Activated CD4-positive, alpha-beta T cell treated with anti-CD3 and anti-CD28 coated beads, Interleukin-2, amount 10 ng/mL, durations not matched to agents 7 days and 5 days (primary cell): ENCODE measurements at places on chromosomes 6 and 20.

DNA sequence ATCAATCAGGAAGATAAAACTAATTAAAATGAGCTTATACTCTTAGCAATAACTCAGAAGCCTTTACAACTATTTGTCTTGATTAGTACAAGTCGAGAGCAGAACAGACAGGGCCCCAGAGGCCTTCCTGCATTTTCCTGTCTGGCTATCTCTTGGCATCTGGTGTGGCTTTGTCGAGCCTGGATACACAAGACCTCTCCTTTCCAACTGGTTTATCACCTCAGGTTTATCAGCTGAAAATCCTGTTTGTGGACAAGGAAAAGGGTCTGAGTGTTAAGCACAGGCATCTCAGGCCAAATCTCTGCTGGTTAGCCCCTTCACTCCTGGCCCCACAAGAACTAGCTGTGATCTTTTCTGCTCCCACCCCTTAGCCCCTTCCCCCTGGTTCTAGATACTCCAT lies 32.6 kb downstream of the BAK1 start:
- DNase-seq: no peak

DNA sequence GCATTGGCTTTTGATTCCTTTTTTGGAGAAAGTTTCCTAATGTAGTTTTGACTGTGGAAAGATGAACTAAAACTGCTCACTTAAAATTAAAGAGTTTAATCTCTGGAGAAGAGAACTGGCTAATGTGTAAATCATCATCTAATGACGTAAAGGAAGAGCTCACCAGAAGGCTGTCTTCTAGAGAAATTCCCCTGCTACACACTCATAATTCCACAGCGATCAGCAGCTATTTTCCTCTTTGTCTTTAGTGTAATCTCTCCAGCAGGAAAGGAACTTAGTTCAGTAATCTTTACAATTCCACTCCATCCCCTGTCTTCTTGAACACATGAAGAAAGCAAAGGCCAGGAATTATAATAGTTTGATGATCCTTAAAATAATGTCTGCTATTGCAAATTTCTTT lies 15.8 kb downstream of the SPTLC3 start:
- no peak for DNase-seq

DNA sequence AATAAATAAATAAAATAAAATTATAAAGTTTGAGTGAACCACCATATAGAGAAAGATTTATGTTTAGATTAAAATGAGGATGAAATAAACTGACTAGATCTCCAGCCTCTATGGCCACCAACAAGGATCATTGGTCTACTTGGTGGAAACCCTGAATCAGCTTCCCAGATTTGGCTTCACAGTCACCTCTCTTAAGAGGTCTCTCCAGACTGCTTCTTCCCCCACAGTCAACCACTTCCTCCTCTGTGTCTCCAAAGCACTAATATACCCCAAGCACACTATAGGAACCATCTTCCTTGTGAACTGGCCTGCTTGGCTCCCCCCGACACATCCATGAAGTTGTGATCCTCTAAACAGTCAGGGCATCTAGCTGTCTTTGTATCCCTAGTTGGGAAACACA lies 529.6 kb upstream of the RNF217 start:
- no peak for DNase-seq

DNA sequence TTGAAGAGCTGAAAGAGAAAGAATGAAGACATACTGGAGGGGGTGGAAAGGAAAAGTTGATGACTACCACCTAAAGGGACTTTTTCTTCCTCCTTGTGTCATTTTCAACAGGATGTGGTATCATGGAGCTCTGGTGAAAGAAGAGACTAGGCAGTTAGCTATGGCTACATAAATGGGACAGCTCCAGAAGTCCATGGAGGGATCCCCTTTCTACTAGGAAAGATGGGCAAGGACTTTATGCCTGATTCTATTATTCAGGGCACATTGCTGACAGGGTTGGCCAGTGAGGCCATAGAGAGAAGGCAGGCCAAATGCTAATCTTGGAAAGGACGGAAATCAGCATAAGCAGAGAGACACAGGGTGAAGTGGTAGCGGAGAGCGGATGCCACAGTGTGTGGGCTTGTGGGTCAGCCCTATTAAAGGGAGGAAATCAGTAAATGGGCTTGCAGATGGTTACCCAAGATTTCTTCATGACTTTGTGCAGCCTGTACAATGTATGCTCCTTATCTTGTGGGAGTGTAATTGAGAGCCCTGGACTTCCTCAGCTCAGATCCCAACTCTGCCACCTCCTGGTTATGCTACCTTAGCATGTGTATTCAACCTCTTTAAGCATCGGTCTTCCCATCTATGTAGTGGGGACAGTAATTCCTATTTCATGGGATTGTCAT lies 77.4 kb upstream of the TMEM170B start:
- no peak for DNase-seq

GRCh38 chr6:33248643-33248931 lies 23.1 kb downstream of the VPS52 start:
- DNase-seq: no peak

GRCh38 chr6:68059261-68059660 lies 575.8 kb upstream of the ADGRB3 start:
- no peak for DNase-seq

DNA sequence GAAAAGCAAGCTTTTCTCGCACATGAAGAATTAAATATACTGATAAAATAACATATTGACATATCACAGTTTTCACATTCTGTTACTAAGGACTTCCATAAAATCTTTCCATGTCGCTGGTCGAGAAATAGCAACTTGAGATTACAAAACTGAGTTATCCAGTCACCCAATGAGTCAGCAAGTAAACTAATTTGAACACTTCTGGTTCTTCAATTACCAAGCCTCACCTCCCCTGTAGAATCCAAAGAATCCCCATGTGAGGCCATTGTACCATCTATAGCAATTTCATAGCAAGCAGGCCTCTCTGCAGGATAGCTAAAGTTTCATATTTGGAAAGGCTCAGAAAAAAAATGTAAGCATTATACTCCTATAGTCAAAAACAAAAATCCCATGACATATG lies 87.3 kb downstream of the PKHD1 start:
- no peak for DNase-seq

- DNase-seq: peak; percentile 67
Observed at GRCh38 chr6:137536104-137536773, 42.0 kb upstream of the OLIG3 start.

DNA sequence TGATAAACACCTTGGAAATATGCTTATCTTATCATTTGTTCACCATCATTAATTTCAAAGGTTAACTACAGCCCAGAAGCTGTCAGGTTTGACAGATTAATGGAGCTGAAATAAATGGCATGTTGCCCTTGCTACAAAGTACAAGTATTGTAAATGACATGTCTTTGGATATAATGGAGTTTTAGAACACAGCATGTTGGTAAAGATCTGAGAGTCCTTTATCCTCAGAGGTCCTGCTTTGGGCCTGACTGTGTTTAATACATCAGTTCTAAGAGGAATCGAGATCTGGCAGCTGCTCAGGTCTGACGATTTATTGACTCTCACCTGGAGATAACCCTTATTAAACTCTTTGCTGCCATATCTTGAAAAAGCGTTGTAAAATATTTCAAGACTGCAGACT lies 222.7 kb upstream of the OPRM1 start:
- DNase-seq: no peak

DNA sequence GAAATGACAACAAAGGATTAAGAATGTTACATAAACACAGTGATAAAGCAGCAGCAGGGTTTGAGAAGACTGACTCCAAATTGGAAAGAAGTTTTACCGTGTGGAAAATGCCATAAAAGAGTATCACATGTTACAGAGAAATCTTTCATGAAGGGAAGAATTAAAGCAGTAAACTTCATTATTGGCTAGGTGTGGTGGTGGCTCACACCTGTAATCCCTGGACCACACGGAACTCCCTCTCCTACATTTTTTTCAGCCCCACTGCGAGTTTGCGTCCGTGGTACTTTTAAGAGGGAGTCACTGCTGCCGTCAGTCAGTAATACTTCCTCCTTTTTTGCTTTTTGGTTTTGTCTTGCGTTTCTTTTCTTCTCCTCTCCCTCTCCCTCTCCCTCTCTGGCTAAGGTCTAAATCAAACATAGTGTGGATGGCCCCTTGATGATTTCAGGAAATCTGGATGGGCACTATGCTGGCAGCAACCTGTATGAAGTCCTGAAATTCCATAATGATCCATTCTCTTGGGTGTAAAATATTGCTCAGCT lies 112.3 kb downstream of the MAN1A1 start:
- DNase-seq: no peak

- no peak for DNase-seq
Observed at GRCh38 chr6:14728396-14729024, 517.4 kb upstream of the JARID2 start.

DNA sequence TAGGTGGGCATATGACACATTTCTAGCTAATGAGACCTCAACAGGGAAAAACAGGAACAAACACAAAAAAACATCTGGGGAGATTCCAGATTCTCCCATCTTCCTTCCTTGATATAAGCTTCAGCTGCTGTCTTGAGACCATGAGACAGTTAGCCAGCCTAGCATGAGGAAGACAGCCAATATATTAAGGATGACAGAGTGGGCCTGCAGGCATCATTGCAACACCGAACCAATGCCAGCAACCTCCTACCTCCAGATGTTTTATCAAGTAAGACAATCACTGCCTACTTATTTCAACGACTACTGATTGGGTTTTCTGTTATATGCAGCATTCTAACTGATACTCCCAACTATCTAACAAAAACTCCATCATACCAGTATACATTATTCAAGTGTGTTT lies 119.0 kb downstream of the ISM1 start:
- no peak for DNase-seq

DNA sequence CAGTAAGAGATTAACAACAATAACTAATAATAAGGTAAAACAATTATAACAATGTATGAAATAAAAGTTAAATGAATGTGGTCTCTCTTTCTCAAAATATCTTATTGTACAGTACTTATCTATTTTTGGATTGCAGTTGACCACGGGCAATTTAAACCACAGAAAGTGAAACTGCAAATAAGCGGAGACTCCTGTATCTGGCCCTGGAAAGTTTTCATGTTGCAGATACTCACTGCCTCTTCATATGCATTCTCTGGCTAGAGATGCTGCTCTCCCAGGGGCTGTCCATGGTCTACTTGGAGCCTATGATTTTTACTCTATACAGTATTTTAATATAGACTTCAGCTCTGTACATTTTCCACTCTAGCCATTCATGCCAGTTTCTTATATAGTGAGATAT lies 230.8 kb downstream of the FUT9 start:
- DNase-seq: no peak

- DNase-seq: no peak
Observed at GRCh38 chr6:7878401-7878964, 32.1 kb downstream of the TXNDC5 start.

GRCh38 chr20:8399947-8400346 lies 267.9 kb downstream of the PLCB1 start:
- no peak for DNase-seq

GRCh38 chr6:111565326-111566221 lies 40.1 kb downstream of the TRAF3IP2 start:
- DNase-seq: peak; percentile 25

DNA sequence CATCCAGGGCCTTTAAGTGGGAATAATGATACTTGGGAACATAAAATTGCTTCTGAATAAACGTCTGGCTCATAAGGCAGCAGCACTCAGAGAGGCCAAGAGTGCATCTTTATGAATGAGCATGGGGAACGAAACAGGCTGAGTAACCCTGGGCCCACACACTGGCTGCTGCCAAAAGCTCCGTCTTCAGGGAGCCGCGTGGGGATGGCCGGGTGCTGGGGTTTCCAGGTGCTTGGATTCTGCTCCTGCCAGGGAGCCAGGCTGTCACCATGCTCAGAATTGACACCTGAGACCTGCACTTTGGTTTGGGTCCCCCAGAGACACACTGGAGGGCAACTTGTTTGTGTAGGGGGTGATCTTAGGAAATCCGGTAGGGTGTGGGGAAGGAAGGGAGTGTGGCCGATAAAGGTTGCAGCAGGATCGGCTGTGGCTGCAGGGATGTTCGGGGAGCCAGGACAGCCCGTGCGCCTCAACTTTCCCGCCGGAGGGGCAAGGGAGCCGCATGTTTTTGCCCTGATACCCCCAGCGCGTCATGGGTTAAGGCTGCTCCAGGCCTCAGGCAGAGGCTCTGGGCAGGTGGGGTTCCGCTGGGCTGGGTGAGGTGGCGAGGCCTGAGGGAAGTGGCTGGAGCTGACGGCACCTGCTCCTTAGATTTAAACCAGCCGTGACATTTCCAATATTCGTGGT lies 101.8 kb downstream of the YTHDF1 start:
- no peak for DNase-seq

DNA sequence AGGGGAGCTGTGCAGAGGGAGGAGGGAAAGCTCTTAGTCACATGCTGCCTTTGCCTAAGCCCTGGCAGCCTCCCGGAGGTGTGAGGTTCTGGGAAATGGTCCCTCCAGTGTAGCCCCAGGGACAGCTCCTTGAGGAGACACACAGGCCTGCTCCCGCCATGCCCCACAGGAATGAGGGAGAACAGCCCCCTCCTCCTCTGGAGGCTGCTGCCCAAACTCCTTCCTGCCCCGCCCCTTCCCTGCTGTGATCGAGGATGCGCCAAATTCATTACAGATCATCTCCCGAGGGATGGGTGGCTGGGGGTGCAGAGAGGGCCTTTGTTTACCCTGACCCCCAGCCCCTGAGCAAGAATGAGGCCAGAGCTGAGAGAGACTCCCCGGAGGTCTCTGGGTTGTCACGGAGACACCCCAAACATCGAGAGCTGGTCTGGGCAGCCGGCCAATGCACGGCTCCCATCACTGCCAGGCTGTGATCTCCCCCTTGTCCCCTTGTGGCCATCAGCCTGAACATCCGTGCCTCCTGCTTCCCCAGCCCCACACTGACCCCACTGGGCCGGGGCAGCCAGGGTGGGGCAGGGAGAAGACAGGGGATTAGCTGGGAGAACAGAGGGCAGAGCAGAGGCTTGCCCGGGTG lies 8.4 kb downstream of the CYP21A2 start:
- DNase-seq: no peak

DNA sequence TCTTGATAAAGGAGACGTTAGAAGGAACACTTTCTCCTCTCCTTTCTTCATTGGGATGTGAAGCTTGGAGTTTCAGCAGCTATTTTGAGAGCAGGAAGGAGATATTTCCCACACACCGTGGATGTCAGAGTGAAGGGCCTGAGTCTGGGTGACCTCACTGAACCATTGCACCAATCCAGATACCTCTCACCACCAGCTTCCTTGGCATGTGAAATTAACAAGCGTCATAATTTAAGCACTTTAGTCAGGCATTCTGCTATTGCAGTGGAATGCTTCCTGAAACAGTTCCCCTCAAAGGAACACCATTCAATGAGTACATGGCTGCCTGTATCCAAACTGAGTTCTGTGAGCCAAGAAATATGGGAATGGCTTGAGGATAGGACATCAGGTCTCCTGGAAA lies 83.7 kb downstream of the CHMP4B start:
- DNase-seq: no peak

GRCh38 chr6:150622941-150623874 lies 23.5 kb downstream of the PLEKHG1 start:
- DNase-seq: no peak

GRCh38 chr6:139577124-139577762 lies 202.8 kb upstream of the CITED2 start:
- no peak for DNase-seq

DNA sequence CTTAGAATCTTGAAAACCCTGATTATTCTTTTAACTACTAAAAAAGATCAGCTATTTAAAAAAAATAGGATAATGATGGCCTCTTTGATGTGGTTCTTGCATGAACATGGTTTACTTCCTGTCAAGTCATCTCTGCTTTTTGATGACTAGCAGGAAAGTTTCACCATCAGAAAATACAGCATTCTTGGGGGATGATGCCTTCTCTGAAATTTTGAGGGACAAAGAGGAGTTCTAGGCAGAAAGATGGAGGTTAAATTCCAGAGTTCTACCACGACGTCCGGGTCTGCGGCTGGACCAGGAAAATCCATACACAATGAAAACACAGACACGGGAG lies 130.4 kb downstream of the OLIG3 start:
- peak; percentile 19 for DNase-seq
